Daoy (cell line): ENCODE measurements at places on chromosomes 11 and 22. TPM values are rescaled to one million over a fixed set of nuclear protein-coding genes. Genes with fewer than 3 reads are reported as not detected.

DNA sequence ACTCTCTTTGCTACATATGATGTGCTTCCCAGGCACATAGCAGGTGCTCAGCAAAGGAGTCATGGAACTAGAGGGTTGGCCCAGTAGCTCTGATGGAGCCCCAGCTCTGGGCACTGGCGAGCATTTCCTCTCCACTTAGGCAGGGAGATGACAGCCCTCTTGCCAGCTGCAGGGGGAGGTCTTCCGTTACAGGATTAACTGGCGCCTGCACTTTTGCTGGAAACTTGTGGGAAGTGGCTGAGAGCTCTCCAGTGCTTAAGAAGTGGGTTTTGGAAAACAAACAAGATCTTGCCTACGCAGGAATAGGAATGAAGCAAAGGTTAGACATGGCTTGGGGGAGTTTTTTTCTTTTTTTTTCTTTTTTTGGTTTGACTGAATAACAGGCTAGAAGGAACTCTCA lies 75.5 kb downstream of the MICAL2 start:
- DNase-seq = peak; percentile 94

DNA sequence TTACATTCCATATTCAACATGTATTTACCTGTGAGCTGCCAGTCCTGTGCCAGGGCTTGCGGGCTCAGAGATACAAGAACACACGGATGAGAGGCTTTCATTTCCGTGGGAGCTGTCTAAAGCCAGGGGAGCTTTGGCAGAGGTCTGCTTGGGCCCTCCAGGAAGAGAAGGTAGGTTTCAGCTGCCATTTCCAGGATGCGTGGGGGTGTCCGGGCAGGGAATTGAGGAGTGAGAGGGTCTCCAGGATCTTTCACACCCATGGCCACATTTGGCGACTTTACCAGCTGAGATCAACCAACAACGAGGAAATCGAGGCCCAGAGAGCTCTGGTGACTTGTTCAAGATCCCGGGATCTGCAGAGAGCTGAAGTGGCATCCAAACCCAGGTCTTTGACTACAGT lies 119.6 kb downstream of the BUD13 start:
- no peak for DNase-seq

DNA sequence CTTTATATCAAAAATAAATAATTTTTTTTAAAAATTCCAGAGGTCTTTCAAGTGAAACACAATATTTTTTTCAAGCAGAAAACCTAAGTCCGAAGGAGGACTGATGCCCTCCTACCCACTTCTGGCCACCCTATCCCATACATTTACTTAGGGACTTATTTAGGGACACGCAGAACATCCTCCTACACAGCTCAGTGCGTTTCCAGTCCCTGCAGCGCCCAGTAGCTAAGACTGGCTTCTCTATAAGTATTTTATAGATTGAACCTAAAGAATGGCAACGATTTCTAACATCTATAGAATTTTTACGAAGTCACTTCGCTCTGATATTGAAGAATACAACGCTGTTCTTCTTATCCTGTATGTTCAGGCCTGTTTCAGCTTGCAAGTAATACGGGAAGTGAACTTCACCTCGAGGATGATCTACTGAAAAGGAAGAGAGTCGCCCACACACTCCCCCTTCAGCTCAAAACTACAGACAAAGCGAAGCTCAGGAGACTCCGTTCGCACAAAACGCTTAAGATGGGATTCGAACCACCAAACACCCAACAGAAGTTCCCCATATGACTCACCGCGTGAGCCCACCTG lies 328 bp downstream of the CHEK2 start:
- no peak for DNase-seq

DNA sequence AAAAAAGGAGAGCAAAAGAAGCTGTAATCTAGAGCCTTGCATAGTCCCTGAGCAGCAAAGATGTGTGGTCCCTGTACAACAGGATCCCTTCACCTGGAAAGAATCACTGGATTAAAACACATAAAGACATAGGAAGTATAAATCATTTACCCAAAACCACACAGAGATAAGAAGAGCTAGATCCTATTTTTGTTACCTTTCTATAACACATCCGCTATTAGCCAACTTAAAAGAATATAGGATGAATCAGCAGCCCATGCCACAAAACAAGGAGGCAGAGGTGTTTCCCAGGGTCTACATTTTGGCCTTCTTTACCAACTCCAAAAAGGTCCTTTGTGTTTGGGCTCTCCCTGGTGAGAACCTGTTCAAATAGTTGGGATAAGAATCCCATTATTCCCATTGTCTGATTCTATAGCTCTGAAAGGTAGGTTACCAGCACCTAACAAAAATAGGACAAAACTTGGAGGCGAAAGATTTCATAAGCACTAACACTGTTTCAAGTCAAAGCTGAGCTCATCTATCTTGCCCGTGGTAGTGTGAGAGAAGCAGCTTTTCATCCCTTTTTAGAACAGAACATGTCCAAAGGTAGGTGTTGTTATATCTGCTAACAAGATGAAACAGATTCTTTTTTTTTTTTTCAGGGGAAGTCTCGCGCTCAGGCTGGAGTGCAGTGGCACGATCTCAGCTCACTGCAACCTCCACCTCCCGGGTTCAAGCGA lies 26.8 kb downstream of the PAK1 start:
- DNase-seq = peak; percentile 6

DNA sequence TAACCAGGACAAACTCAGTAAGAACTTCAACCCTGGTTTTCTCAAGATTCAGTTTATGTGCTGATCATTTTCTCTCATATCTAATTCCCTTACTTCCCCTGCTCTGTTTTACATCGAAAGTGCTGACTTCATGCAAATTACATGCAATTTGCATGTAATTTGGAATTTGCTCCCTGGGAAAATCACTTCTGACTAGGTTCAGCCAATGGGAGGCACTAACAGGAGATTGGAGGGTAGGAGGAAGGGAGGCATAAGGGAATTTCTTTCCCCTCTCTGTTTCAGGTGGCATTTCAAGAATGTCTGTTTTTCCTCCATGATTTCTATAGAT lies 363.3 kb upstream of the CCDC90B start:
- DNase-seq = no peak

DNA sequence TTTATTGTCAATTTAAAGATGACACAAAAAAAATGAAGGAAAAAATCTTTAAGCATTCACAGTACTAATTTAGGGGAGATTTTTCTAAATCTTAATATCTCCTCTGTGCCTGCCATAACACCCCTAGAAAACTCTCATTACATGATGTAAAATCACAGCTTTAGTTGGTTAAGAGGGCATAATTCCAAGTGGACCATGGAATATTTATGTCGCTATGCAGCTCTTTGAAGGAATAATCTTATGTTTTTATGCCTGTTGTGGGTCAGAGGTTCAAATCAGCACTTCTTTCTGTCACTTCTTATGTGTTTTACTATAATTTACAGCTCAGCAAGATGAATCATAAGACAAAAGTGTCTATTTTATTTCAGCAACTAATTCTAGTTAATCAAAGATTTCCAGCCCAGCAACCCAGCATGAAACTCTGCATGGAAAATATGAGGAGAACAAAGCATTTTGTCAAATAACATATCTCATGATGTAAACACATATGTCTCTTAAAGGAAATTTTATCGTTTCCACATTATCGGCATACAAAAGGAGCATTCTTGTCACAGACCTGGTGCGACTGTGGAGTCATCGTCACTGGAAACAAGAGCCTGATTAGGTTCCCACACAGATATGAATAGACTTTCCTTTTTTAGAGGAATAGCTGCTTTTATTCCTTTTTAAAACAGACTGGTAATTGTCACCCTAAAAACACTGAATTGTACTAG lies 274.8 kb downstream of the SOX6 start:
- DNase-seq = no peak

DNA sequence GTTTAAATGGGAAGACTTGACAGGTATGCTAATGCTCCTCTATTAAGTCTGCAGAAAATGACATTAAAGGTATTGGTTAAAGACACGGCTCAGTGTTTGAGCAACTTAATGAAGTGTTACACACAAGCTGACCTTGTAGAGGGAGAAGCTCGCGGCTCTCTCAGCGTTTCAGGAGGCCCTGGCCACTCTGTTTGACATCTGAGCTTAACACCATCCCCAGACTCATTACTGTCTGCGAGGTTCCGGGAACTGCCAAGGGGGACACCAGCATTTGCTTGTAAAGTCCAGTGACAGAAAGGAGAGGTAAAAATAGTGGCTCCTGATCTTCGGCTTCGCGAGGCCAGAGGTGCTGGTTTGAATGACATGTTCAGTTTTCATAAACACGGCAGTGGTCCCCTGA lies 540.7 kb upstream of the CADM1 start:
- no peak for DNase-seq

DNA sequence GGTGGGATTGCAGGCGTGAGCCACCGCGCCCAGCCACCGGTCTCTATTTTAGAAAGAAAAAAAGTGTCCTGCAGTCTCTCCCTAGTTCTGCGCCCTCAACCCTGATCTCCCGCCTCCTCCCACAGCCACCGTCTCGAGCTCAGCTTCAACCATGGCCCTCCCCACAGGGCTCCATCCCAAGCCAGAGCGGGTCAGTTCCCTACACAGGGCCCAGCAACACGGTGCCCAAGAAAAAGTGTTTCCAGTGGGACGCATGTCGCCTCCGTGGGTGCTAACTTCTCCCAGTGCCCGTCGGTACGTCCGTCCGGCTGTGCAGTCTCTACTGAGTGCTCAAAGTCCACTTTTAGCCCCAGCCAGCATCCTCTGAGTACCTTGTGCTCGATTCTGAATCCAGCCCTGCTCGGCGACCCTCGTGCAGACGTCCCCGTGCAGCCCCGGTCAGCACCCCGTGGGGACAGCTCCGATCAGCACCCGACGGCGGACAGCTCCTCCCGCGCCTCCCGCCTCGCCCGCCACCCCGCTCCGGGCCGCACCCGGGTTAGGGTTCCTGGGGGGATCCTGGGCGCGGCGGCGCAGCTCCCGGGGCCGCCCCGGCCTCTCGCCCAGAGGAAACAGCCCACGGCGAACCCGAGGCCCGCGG lies 657 bp upstream of the MAPK8IP2 start:
- DNase-seq = peak; percentile 60

DNA sequence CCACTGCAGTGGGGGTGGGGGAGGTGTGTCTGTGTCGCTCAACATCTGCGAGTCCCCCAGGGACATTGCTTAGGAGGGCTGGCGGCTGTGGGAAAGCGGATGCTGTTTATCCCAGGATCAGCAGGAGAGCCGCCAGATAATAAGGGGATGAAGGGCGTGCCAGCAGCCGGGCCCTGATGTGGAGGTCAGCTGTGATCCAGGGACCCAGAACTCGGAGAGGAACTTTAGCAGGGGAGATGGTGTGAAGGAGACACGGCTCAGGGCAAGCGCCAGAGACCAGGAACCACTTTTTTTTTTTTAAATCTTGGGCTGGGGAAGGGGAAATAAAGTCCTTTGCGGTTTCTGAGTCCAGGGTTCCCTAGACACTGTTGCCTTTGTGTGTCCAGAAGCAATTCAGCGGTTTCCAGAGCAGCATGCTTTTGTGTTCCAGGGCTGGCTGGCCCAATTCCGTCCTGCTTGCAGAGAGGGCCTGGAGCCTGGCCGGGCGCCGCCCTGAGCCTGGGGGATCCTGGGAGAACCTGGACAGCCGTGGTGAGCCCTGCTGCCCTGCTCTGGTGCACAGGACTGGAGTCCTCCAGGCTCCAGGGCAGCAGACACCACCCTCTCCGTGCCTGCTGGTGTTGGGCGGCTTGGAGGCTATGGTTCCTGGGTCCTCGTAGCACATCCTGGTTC lies at the start of gene GRAMD4:
GRAMD4 (plus strand) TSS at position 557 of the 672 bp plus-strand sequence. CDS start 6,414 bp downstream, outside the sequence.
- no peak for DNase-seq

- DNase-seq = peak; percentile 11
These were observed at the start of gene MMP3 for GRCh38 chr11:102843489-102843888. TSS of gene MMP3 (minus strand) at chr11:102843609. CDS start at chr11:102843546, 63 bp downstream.

GRCh38 chr11:43316451-43316850 lies 4.7 kb downstream of the API5 start:
- peak; percentile 65 for DNase-seq

DNA sequence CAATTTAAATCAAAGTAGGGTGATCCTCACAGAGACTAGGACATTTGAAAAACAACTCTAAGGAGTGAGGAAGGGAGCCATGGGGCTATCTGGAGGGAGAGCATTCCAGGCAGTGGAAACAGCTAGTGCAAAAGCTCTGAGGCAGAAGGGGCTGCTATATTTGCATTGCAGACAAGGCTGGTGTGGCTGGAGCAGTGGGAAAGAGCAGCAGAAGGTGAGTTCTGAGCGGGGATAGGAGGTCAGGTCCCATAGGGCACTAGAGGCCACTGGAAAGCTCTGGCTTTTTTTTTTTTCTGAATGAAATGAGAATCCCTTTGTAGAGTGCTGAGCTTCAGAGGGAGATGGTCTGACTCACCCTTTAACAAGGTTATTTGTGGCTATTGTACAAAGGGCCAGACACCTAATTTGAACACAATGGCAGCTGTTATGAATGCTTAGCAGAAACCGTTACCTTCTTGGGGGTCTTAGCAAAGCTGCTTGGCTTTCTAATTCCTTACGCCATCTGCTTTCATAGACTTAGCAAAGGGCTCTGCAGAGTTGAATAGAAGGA lies 291.6 kb downstream of the BUD13 start:
- peak; percentile 23 for DNase-seq

DNA sequence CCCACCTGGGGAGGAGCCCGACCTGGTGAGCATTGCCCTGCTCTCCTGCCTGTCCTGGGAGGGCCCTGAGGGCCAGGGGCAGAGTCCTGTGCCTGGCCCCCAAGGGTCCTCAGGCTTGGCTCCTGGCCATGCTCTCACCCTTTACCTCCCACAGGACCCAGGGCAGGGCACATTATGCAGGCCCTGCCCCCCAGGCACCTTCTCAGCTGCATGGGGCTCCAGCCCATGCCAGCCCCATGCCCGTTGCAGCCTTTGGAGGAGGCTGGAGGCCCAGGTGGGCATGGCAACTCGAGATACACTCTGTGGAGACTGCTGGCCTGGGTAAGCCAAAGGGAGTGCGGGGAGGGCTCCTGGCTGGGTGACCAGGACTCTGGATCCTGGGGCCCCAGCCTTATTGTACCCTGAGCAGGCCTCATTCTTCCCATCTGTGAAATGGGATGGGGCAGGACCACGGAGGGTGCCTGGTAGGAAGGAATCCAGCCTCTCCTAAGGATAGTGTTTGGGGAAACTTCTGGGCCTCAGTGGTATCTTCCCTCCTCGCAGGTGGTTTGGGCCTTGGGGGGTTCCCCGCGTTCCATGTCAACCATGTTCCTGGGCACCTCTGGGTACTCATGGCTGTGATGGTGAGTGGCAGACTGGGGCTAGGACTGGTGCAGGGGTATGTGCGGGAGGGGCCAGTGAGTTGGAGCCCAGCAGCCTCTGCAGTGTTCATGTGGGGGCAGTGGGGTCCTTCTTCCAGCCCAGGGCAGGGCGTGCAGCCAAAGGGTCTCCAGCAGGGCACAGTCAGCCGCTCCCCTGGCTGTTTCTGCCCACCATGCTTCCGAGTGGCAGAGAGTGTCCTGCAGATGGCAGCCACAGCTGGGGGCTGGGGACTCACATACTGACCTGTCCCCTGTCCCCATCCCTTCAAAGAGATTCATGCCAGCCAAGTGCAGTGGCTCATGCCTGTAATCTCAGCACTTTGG lies 14.7 kb downstream of the RELT start:
- no peak for DNase-seq

SLC5A1 gene
- total RNA-seq = not detected in 2 replicates

OR51A4 gene
- not detected in 2 replicates for total RNA-seq

MOGAT2 gene
- total RNA-seq = not detected in 2 replicates

UPK3A gene
- not detected in 2 replicates for total RNA-seq

MS4A10 gene
- not detected in 2 replicates for total RNA-seq

MMP11 gene
- total RNA-seq = 0.34 and 4.2 TPM in 2 replicates
